Pulmonary artery endothelial cell (primary cell): ENCODE measurements at places on chromosomes 16 and 17. TPM values are rescaled to one million over a fixed set of nuclear protein-coding genes. Genes with fewer than 3 reads are reported as not detected.

DNA sequence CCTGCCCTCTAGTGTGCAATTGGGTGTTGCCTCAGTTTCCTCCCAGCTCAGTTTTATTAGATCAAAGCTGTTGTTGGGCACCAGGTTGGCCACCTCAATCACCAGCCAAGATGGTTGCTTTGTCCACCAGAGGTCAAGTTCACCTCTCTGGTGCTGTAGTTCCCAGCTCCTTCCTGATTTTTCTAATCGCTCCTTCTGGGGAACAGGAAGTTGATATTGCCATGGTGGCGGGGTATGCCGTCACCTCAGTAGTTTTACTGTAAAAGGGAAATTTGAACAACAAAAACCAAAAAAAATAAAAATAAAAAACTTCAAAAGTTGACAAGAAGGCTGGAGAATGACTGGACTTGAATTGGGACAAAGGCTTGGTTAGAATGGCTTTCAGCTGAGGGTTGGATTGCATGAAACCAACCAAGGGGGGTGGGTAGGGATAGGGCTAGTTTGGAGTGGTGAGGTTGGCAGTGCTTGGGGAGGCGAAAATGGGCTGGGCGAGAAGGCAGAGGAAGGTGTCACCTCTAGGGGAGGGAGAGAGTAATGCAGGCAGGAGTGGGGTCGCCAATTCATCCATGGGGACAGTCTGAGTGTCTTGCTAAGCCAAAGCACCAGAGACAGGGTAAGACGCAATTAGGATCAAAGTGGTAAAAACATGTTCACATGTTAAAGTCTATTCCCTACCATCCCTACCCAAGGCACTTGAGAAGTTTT, 6.2 kb downstream of the EFNB3 start:
- no peak for DNase-seq

- no peak for DNase-seq
Measured at GRCh38 chr17:74214484-74215341, 1.3 kb downstream of the TTYH2 start.

DNA sequence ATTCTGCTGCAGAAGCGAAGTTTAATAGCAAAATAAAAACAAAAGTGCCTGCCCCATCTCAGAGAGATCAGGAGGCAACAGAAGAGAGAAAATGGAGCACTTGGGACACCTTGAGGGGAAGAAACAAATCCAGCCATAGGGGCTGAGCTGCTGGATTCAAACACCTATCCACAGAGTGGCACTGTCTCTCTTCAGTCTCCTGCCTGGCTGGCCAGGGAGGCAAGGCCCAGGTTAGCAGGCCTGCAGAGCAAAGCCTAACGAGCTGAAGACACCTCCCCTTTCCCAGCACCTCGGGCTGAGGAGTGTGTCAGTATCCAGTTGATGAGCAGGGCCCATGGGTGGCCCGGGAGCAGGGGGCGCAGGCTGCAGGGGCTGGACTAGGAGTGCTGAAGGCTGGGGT, 8.8 kb upstream of the KRT31 start:
- DNase-seq = no peak

The MILR1 gene
- total RNA-seq = 3.3 and 4.6 TPM in 2 replicates

DNA sequence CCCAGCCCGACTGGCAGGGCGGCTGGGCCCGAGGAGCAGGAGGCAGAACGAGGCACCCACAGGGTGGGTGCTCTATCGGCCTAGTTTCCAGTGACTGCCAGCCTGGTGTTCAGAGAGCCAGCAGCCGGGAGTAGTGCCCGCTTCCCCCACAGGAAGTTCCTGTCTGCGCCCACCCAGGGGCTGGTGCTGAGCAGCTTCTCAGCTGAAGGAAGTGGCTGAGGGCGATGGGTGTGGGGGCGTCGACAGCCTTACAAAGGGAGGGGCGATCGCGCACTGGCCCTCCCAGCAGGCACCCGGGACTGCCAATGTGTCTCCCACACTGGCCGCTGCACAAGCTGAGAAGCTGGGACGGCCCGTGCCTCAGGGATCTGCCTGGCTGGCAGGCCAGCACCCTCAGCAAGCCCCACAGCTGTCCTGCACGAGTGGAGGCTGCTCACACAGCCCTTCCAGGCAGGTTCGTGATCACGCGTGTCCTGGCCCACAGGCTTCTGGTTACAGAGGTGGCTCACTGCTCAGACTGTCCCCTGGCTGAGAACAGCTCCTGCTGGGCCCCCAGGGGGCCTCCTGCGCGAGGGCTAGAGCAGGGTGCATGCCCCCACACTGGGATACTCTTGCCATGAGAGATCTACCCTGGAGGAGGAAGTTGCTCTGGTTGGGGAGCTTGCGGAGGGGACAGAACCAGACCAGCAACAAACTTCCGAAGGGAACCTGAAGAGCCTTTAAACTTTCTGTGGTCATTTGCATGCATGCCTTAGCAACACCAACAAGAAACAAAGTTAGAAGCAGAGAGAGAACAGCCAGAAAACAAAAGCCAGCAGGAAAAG, 2.5 kb downstream of the RNF166 start:
- DNase-seq = no peak

- no peak for DNase-seq
Measured at GRCh38 chr17:82016061-82016874, 6.4 kb downstream of the CENPX start.

DNA sequence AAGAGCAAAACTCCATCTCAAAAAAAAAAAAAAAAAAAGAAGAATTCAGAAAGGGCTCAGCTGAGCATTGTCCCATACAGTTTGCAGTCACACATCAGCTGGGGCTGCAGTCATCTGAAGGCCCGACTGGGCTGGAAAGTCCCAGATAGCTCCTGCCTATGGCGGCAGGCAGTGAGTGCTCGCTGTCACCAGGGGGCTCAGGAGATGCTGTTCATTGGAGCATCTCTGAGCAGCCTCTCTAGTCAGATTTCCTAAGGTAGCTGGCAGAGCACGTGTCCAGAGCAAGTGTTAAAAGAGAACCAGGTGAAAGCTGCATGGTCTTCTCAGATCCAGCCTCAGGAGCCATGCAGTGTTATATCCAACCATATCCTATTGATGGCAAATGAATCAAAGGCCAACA, 75.8 kb downstream of the WSCD1 start:
- no peak for DNase-seq

The TBC1D3I gene
- 0.14 TPM in 1 of 2 replicates, not detected in the other for total RNA-seq

GRCh38 chr17:596287-596686, 118.4 kb downstream of the VPS53 start:
- DNase-seq = no peak

GRCh38 chr17:28219771-28220170, 99.2 kb upstream of the TMEM97 start:
- DNase-seq = no peak

DNA sequence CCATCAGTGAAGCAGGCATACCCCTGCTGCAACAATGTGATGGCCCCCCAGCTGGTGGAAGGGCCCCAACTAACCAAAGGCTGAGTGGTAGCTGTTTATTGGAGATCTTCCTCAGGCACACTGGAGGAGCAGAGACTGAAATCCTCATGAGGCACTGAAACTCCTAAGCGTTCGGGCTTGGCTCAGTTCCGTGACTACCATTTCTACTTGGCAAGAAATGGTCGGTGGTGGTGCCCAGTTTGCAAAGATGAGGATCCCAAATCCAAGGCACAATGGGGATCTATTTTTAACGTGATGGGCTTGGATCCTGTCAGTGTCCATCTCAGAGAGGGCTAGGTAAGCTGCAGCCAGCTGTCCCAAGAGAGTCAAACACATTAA, 82.8 kb downstream of the TNFRSF13B start:
- no peak for DNase-seq

DNA sequence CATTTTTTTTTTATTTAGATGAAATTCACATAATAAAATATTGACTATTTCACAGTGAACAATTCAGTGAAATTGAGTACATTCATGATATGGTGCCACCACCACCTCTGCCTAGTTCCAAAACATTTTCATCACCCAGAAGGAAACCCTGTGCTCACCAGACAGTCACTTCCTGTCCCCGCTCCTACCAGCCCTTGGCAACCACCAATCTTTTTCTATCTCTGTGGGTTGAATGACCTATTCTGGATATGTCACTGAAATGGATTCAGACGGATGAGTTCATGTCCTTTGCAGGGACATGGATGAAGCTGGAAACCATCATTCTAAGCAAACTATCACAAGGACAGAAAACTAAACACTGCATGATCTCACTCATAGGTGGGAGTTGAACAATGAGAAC, 40.5 kb downstream of the ATP2C2 start:
- no peak for DNase-seq

DNA sequence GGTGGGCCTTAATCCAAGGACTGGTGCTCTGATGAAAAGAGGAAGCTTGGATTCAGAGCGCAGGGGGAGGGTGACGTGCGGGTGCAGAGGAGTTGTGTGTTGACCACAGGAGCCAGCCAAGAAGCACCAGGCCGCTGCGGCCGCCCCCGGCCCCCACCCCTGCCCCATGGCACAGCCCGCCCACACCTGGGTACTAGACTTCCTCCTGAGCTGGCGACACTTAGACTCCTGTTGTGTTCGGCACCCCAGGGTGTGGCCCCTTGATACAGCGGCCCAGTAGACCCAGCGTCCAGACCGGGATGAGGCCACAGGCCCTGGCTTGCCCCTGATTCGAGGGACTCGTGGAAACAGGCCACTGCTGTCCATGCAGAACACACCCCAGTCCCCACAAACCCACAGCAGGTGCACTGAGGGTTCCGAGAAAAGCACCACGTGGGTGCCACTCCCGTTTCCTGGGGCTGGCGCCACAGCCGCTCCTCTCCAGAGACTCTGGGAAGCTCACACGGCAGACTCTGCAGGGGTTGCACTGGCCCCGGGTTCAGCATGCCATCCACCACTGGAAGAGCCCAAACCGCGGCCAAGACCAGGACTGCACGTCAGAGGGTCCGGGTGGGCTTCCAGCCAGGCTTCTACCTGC, 5.7 kb upstream of the SNAI3 start:
- no peak for DNase-seq

DNA sequence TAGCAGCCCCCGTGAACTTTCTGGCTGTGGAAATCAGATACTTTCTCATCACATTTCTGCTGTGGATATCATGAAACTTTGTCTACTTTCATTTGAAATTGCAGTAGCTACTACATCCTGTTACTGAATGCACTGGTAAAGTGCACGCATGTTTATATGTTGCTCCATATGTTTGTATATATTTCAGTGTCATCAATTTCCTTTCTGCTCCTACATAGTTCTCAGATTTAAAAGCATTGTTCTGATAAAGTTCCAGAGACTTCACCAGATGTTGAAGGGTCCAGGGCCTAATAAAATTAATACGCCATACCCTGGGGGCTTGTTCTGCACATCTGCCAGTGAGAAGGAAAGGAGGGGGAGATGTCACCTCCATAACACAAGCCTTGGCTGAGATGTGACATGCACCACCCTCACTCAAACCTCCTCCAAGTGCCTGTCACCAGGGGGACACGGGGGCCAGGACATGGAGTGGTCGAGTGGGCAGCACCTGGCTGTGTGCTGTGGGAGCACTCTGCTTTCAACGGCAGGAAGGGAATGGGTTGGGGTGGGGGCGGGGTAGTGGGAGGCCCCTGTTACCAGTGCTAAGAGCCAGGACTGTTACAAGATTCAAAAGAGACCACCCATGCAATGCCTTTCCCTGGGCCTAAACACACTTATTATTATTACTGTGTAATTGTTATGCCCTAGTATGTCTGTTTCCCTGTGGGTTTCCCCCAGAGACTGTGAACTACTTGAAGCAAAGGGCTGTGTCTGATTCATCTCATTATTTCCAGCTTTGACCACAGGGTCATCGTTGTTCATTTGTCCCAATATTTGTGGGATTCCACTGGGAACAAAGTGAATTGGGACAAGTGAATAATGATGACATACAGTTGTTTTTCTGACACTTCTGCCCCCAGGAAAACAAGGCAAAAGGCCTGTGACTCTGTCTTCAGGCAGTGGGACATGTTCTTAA, 193.4 kb downstream of the FOXL1 start:
- no peak for DNase-seq

DNA sequence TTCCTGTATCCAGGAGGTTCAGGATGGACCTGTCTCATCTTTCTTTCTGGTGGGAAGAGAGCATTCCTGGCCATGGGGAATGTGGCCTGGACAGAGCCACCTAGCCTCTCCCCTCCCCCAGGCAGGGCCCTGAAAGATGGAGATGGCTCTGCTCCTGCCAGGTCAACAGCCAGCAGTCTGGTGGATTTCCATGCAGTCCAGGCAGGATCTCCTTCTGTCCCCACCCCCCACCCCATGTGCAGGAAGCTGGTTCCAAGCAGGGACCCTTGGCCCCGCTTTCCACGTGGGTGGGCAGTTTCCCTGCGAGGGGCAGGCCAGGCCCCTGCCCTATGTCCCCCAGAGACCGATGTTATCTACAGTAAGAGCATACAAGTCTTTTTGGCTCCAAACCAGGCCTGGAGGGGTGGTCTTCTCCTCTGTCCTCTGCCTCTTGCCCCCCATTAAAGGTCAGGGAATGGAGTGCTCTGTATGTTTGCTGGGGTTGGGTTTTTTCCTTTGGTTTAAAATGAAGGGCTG, 240.5 kb downstream of the SEC14L1 start:
- no peak for DNase-seq

DNA sequence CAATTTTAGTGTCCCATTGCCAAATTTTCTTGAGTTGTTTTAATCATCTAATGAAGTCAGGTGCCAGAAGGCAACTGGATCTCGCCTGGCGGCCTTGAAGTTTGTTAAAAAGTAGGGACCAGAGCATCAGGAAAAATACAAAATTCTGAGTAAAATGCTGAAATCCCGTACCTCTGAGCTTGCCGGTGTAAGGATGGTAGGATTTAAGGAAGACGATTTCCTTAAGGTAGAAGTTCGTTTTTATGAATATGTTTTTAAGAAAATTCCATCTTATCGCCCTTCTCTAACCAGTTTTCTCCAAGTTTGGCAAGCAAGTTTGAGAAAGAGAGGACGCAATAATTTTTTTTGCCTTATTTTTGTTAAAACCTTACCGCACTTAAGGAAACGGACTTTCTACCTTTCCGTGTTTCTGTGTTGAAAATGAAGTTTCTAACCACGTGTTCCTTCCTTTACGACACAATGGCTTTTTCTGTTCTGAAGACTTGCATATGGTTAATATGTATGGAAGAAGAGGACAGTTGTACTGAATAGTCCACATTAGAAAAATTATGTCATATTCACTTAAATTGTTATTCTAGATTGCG, 748 bp downstream of the ATF7IP2 start:
- DNase-seq = no peak

GRCh38 chr17:56742601-56743000, 91.1 kb downstream of the C17orf67 start:
- DNase-seq = no peak

GRCh38 chr17:45284176-45285140, 22.6 kb upstream of the SPATA32 start:
- DNase-seq = no peak

DNA sequence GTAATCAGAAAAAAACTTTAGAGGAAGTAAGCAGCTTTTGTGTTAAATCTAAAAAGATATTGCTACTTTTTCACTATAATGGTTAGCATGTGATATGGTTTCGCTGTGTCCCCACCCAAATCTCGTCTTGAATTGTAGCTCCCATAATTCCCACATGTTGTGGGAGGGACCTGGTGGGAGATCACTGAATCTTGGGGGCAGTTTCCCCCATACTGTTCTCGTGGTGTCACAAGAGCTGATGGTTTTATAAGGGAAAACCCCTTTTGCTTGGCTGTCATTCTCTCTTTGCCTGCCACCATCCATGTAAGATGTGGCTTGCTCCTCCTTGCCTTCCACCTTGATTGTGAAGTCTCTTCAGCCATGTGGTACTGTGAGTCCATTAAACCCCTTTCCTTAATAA, 117.1 kb downstream of the KCNJ2 start:
- DNase-seq = no peak

The CCDC40 gene
- 0.73 and 0.95 TPM in 2 replicates for total RNA-seq

- no peak for DNase-seq
Measured at GRCh38 chr17:45335721-45336120, 18.9 kb upstream of the MAP3K14 start.
